Neural progenitor cell (in vitro differentiated cells): ENCODE measurements at places on chromosomes 4 and X. TPM values are rescaled to one million over a fixed set of nuclear protein-coding genes. Genes with fewer than 3 reads are reported as not detected.

The EDNRA gene
- 2.9 and 3.4 TPM in 2 replicates for total RNA-seq

The PAGE2B gene
- total RNA-seq, result not detected in 2 replicates

The CTAG1B gene
- total RNA-seq, result not detected in 2 replicates

The MAP7D2 gene
- 2.0 and 2.6 TPM in 2 replicates for total RNA-seq

The WDR17 gene
- 4.7 and 9.1 TPM in 2 replicates for total RNA-seq

The SCOC gene
- total RNA-seq, result 94.6 and 170 TPM in 2 replicates

The CCDC158 gene
- not detected in 2 replicates for total RNA-seq
